Colonic mucosa (tissue), 4 donors: ENCODE measurements at places on chromosomes 1 and 21.
A peak's percentile ranks its signal among the peaks of the same experiment; 100 is the strongest.

DNA sequence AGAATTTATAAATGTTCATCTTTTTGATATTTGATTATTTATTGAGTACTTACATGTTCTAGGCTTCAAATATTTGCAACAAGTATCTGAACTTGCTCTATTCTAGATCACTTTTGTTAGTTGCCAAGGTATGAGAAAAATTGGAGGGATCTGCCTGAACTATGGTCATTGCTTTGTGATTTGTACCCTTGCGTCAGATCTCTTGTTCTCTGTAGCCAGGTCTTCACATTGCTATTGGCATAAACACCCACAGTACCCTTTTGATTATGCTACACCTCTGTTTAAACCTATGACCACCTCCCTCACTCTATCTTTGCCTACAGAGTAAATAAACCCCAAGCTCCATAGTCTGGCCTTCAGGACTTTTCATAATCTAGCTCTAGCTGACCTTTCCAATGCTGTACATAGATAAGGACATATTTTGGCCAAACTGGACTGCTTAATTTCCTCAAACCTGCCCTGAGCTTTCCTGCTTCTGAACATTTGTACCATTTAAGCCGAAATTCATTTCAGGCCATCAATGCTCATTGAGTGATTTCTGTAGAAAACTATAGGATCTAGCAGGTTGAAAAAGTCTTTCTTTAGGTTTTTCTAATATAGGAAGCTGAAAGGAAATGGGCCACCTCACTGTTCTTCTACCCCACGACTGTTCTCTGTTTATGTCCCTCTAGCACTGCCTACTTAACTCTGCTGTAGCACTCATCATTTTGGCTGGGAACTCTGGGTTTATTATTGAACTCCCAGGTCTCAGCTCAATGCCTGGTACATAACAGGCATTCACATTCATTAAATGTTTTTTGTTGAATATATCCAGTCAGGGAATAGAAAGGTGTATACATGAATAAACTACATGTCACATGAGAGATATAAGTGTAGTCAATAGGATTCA, 84.9 kb downstream of the PPP1R12B start:
- no peak for DNase-seq

- no peak for DNase-seq
Observed at GRCh38 chr1:239868058-239868832, 223.4 kb upstream of the FMN2 start.

DNA sequence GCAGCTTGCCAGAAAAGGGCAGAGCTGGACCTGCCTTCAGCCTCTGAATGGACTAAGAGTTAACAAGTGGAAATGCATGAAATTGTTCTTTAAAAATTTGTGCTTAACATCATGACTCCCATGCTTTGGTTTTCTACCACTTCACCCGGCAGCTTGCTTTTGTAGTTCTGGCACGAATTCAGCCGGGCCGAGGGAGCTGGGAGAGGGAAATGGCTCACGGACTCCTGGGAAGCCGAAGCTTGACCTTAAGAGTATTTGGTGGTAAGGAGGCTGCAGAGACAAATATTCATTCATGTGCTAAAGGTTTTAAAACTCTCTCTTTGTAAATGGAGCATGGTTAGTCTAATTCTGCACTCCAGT, 17.2 kb upstream of the GFI1 start:
- DNase-seq = no peak

- DNase-seq = no peak
Observed at GRCh38 chr1:207946756-207947155, 35.8 kb upstream of the CD34 start.

DNA sequence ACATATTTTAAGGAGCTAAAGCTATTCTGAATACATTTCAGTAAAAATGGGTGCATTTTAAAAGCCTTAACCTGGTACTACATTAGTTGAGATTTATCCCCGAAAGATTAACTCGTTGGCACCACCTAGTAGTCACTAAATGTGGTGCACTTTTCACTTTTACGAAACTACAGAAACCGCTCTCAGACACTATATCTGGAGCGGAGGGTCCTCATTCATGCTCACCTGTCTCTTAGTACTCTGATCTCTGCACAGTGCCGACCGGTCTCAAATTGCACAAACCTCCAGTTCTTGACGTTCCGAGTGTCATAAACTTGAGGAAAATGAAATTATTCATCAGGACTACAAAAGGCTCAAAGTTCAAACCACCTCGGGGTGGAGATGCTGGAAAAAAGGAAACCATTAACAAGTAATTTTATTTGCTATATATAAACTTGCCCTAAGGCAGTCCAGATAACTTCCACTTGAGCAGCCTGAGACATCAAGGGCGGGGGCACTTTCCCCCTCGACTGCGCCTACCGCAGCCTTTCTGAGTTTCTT, 722 bp downstream of the LZIC start:
- peak; percentile 55 for DNase-seq

GRCh38 chr1:34792424-34792823, 375 bp upstream of the GJA4 start:
- DNase-seq = no peak

DNA sequence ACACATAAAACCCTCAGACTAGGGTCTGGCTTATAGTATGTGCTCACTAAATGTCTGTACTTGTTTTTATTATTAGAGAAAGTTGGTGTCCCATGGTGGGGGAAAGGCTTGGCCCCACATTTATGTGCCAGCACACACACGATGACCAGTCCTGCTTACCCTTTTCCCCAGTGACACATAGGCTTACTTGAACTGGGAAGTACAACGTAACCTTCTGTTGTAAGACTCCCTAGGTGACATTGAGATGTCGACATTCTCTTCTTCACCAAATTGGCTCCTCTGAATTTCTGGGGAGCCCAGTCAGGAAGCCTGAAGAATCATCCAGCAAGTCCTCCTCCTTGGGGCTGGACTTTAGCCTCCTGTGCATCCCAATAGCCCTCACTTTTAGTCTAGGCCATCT, 1.7 kb upstream of the MECR start:
- no peak for DNase-seq

DNA sequence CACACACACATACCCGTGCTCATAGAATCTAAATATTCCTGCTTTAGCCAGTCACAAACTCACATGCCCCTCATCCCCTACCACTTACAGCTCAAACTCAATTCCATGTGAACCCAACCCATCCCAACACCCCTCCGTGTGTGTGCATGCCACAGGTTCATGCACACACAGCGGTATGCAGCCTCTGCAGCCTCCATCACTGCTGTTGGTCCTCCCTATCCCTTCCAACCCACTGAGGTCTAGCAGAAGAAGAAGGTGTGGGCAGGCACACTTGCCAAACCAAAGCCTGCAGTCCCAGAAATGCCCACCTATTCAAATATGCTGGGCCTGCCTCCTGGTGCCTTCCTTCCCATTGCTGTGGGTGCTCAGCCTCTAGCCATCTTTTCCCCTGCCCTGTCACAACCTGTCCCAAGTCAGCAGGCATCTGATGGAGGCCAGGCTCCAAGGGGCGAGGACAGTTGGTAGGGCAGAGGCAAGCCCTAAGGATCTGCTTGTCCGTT, 26.2 kb downstream of the SLC2A1 start:
- DNase-seq = peak; percentile 25

GRCh38 chr1:232244426-232244825, 385.5 kb downstream of the SIPA1L2 start:
- DNase-seq = no peak

DNA sequence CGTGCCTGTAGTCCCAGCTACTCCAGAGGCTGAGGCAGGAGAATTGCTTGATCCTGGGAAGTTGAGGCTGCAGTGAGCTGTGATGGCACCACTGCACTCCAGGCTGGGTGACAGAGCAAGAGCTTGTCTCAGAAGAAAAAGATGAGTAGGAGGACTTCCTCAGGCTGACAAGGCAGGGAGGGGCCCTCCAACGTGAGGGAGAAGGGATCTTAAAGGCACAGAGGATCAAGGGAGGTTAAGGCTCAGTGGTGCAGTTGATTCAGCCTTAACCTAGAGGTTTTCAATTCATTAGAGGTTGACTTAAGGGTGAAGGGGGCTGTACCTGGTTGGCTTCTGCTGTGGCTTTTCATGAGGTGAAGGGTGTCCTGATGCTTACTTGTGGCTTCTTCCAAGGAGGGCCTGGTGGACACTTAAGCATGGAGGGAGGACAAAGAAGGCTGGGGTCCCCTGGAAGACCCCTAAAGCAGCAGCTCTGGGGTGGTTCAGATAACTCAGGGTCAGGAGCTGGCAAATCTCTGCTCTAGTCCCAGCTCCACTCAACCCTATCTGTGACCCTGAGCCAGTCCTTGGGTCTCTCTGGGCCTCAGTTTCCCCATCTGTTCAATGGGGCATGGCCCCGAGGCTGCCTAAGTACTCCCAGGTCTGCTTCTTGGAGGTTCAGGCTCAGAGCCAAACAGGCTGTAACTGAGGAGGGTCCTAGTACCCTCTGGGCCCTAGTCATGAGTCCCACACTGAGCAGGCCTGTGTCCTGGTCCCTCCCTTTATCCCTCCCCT, 6.3 kb downstream of the EXTL1 start:
- no peak for DNase-seq

GRCh38 chr1:117735045-117735992, 129.5 kb downstream of the TENT5C start:
- peak; percentile 61 for DNase-seq

- peak; percentile 46 for DNase-seq
Observed at GRCh38 chr1:202159534-202160371, 649 bp downstream of the PTPN7 start.
